ENCODE measurements at places on chromosomes 5 and 9. TPM values are rescaled to one million over a fixed set of nuclear protein-coding genes. Genes with fewer than 3 reads are reported as not detected.

The IFNA2 gene
- total RNA-seq = not detected

- no peak for DNase-seq
Measured at GRCh38 chr5:34771076-34771475, 67.9 kb upstream of the TTC23L start.

GRCh38 chr5:52920929-52921328 lies 68.2 kb upstream of the ITGA2 start:
- DNase-seq = peak; percentile 17

GRCh38 chr5:84197538-84197937 lies 187.1 kb downstream of the EDIL3 start:
- DNase-seq = no peak

DNA sequence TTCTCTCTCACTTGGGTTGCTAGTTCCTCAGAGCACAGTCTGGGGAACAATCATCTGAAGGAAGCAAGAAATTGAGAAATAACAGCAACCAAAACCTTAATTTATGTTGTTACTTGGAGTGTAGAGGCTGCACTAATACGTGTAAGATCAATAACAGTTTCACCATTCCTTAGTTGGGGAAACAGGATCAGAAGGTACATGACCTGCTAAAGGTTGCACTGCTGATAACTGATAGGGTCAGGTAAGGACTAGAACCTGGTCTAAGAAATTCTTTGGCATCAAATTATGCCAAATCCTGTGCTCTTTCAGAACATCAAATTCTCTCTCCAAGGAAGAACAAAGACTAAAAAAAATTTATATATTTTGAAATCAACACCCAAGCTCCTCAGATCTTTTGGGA lies 278.6 kb upstream of the C9orf72 start:
- DNase-seq = no peak
